ENCODE measurements at places on chromosomes 11 and 22. TPM values are rescaled to one million over a fixed set of nuclear protein-coding genes. Genes with fewer than 3 reads are reported as not detected.

SIK2 gene
- 9.9 TPM for total RNA-seq

OR10A2 gene
- not detected for total RNA-seq

PAAF1 gene
- 8.7 TPM for total RNA-seq

EMID1 gene
- not detected for total RNA-seq

OR1S1 gene
- total RNA-seq: not detected

PIH1D2 gene
- total RNA-seq: 2.2 TPM

DEFB131B gene
- not detected for total RNA-seq

CRYBB3 gene
- 1.8 TPM for total RNA-seq

PRR5 gene
- total RNA-seq: 30.0 TPM

Data from thoracic aorta (tissue), 2 donors.